A549 (cell line): ENCODE measurements at places on chromosomes 5 and 9.

DNA sequence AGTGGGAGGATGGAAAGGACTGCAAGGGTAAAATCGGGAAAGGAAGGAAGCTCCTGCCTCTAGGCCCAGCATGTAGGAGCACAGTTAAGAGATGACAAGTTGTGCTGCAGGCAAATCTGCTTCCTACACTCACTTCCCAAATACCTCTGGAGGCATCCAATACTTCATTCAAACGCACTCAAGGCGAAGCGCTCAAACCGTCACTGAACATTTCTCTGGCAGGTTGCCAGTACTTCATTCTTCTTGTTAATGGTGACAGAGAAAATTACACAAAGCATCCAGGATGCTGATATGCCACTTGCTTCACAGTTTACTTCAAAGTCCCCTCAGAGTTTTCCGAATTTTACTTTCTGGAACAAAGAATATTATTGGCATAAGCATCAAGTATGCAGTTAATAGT is 59.8 kb downstream of the NREP start:
- DNase-seq, result no peak

GRCh38 chr9:128902351-128903078 is 18.3 kb upstream of the PHYHD1 start:
- no peak for DNase-seq

DNA sequence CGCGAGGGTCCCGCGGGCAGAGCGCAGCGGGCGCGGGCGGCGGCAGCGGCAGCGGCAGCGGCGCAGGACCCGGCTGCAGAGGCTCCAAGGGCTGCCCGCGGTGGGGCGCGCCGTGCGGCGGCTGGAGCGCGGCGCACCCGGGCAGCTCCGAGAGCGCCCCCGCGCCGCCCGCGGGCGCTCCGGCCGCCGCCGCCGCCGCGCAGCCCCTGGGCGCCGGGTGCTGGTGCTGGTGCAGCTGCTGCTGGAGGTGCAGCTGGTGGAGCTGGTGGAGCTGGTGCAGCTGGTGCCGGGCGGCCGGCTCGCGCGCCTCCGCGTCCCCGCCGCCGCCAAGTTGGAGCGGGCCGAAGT is 644 bp downstream of the IER5L start:
- DNase-seq, result no peak

DNA sequence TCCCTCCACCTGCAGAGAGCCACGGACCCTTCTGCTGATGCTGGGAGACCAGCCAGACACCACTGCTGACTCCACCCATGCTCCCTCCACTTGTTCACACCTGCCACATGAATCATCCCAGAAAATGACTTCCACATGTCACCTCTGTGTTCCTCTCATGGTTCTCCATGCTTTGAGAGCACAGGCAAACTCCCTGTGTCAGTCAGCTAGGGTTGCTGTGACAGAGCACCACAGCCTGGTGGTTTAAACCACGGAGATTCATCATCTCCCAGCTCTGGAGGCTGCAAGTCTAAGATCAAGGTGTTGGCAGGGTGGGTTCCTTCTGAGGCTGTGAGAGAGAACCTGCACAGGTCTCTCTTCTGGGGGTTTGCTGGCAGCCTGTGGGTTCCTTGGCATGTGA is 381.4 kb downstream of the GADD45G start:
- DNase-seq, result no peak

DNA sequence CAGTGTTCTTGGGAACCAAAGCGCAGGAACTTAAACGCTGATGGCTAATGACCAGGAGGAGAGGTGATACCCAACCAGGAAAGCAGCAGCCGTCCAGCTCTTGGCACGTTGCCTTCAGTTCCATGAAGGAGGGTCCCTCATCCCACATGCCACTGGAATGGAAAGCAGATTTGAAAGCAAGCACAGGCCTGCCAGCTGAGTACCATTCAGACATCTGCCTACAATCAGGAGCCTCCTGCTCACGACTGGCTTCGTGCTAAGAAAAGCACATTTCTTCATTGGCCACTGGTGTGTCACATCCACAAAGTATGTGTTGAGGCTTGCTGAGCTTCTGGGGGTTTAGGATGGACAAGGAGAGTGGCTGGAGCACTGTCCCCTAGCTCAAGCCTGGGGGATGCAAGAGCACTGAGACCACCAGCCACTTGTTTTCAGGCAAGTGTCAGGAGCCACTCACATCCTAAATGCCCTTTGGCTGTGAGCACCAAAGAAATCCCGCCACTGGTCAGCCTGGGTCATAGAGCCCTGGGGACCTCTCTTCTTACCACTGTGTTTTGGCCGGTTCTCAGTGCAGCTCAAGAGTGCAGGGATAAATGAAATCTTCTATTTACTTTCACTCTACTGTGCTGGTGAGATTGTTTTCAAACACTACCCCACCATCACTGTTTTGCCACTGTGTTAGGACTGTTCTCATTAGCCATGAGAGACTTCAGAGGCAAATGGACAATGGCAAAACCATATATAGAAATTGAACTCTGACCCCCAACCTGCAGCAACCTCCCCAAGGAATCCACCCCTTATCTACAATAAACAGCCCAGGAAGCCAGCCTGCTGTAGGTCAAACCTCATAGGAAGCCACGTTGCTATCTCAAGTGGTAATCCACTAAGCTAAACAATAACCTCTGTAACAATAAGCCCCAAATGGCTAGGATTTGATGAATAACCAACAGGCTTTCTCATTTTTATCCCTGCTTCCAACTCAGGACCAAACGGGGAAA is 58.3 kb downstream of the MTX3 start:
- DNase-seq, result no peak

DNA sequence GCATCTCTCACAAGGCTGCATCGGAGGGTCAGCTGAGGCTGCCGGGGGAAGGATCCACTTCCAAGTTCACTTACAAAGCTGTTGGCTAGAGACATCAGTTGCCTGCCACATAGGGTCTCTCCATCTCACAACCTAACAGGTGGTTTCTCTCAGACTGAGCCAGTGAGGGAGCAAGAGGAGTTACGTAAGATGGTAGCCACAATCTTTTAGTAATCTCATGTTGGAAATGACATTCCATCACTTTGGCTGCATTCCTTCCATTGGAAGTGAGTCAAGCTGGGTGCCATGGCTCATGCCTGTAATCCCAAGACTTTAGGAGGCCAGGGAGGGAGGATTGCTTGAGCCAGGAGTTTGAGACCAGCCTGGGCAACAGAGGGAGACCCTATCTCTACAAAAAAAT is 7.4 kb upstream of the GRK6 start:
- no peak for DNase-seq

DNA sequence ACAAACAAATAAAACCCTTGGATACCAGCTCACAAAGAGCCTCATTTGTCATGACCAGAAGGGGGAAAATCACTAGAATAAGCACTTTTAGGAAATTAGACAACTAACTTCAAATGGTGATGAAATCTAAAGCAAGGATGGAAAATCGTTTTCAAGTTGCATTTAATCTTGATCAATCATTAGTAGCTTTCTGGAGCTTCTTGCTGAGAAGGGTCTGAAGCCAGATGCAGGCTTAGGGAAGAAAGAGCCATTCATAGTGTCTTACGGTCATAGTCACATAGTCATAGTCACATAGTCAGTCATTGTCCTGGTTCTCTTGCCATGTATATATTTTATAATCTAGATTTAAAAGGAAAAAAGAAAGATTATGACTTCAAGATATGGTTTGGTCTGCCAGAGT is 610.5 kb downstream of the ACTL7B start:
- DNase-seq, result no peak
